ENCODE measurements at places on chromosomes 7 and 10. TPM values are rescaled to one million over a fixed set of nuclear protein-coding genes. Genes with fewer than 3 reads are reported as not detected.

GRCh38 chr10:43667317-43667731 is 18.6 kb upstream of the ZNF32 start:
- no peak for DNase-seq

The TMEM273 gene
- not detected for total RNA-seq

DNA sequence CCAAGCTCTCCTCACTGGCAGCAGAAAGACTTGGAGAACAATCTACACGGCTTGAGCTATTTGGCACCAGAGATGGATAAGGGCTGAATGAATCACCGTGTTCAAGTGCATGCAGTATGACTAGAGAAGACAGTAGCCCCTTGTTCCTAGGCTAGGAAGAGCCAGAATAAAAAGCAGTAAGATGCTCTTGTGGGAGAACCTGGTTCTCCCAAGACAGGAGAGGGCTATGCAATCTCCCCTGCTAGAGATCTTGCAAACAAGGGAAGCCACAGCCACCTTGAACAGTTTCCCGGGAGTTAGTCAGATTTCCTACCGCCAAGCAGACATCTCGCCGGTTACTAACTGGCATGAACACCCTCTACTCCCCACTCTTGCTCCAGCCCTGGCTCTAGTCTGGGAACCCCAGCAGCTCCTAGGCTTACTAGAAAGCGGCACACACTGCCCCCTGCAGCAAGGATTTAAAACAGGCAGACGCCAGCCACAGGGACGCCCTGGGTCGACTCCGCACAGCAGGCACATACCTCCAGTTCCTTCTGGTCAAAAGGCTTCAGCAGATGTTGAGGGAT is 107.3 kb downstream of the SMURF1 start:
- DNase-seq: peak; percentile 94

- no peak for DNase-seq
Measured at GRCh38 chr7:2200584-2200980, 32.2 kb downstream of the MAD1L1 start.

DNA sequence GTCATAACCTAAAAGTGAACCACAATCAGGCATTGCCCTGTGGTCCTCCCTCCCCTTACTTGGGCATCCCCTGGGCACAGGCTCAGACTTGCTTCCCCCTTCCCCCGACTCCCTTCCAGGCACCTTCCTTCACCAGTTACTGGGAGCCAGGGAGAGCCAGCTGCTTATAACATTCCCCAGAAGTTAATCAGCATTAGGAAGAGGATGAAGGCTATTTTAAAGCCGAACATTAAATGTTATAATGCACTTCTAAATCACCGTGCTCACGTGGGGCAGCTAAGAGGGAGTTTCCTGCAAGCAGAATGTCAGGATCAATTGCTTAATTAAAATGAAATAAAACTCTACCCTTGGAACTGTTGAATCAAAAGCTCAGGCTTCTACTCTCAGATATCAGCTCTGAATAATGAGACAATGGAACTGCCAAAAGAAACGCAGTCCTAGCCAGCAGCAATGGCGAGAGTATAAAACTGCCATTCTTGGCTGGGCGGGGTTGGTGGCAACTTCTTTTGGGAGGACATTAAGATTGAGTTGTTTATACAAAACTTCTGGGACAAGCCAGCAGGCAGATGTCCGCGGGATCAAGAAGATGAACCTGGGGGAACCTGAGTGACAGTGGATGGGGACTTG is 169.5 kb downstream of the FANK1 start:
- DNase-seq: no peak

- no peak for DNase-seq
Measured at GRCh38 chr7:151743481-151743983, 133.4 kb downstream of the PRKAG2 start.

The AP4M1 gene
- 15.9 TPM for total RNA-seq

GRCh38 chr10:117441812-117442443 is 66.7 kb upstream of the PDZD8 start:
- DNase-seq: peak; percentile 36

The TMEM26 gene
- not detected for total RNA-seq

The FAM25C gene
- not detected for total RNA-seq
